Liver (tissue), 10 donors: ENCODE measurements at places on chromosomes 5 and 9. TPM values are rescaled to one million over a fixed set of nuclear protein-coding genes. Genes with fewer than 3 reads are reported as not detected.

- no peak for DNase-seq
Measured at GRCh38 chr9:107102011-107102410, 181.1 kb upstream of the RAD23B start.

- DNase-seq, result no peak
Measured at GRCh38 chr9:73237140-73237539, 85.5 kb downstream of the ANXA1 start.

GRCh38 chr5:142686210-142686734 is 382 bp upstream of the FGF1 start:
- peak; percentile 36 for DNase-seq

DNA sequence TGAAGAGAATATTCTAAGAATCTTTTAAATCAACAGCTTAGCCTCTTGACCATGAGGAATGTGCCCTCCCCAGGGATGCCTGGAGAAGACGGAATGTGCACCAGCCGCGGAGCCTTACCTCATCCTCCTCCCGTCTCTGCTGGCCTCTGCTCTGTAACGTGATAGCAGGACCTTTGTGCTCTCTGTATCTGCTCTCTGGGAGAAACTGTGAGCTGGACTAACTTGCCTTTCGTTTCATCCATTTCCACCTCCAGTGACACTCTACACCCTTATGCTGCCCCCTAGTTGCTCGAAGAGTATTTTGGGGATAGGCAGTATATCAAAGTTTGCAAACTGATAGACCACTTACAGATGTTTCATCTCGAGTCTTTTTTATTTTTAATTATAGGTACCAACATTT is 141.4 kb downstream of the NPR3 start:
- no peak for DNase-seq

DNA sequence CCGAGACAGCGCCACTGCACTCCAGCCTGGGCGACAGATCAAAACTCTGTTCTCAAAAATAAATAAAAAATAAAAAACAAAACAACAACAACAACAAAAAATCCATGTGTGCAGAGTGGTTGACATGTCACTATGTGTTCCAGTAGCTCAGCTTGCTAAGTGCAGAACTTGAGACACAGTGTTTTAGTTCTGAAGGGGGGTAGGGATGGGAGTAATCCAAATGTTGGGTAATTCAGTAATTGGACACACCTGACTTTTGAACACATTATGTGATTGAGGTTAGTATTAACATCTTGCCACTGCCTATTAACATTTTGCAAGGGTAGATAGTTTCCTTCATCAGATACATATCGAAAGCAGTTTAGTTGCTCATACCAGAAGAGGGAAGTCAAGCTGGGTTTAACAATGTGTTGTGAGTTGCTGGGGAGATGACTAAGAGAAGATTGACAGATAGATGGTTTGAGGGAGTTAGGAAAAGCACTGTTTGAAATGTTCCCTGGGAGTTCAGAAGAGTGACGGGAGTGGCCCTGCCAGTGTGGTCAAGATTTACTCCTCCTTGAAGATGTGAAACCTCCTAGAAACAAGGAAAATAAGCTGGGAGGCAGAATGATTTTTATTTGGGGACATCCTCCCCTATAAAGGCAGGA is 928 bp downstream of the HACD4 start:
- no peak for DNase-seq

Gene CBY3
- not detected for polyA plus RNA-seq

DNA sequence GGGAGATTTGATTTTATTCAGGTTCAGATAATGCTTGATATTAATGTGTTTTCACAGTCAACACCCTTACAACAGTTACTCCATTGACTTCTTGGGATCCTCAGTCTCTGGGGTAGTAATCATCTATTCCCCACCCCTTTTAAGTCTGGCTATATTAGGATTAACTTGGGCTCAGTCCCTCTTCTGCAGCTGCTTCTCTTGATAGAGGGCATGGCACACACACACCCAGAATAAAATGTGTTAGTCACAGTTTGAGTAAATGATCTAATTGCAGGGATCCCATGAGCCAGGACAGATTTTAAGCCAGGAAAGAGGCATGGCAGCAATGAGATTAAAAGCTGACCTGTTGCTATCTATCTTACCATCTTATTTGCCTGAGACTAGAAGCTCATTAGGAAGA is 53.7 kb upstream of the VLDLR start:
- no peak for DNase-seq

- no peak for DNase-seq
Measured at GRCh38 chr5:113989913-113990305, 372.0 kb upstream of the KCNN2 start.

Gene FAM81B
- polyA plus RNA-seq, result not detected
